ENCODE measurements at places on chromosomes 1 and 21.

GRCh38 chr21:44791993-44792392, 9.6 kb downstream of the UBE2G2 start:
- DNase-seq: no peak

GRCh38 chr1:196372896-196373536, 235.2 kb downstream of the KCNT2 start:
- DNase-seq: no peak

DNA sequence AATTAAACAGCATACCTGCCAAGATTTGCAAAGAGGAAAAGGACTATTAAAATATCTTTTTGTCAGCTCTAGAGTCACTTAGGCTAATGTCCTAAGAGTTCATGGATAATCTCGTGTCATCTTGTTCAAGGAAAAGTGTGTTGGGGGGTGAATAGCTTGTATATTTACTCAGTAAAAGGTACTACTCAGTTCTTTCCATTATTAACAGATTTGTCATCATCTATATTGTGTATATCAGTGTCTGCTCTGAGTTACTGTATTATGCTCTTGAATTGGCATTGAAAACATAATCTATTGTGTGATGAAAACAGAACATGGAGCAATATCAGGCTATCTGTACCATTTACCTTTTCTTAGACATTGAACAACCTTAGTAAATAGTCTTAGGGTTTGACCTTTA, 41.9 kb downstream of the SMG7 start:
- DNase-seq: no peak

GRCh38 chr1:218592688-218593087, 247.6 kb downstream of the TGFB2 start:
- no peak for DNase-seq

DNA sequence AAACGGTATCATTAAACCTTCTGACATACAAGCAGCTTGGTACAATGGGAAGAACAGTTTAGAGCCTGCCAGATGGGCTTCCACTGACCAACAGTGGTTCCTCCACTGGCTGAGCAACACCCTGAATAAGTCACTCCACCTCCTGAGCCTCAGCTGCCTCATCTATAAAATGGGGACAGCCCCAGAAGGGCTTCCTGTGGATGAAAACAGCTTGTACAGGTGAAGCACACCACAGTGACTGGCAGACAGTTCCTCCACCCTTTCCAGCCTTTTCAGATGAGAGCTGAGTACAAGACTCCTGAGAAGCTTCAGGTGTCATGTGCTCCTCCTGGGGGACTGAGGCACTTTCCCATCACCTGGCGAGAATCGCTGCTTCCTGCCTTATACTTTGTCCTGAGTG, 2.1 kb downstream of the CAPZB start:
- DNase-seq: no peak

DNA sequence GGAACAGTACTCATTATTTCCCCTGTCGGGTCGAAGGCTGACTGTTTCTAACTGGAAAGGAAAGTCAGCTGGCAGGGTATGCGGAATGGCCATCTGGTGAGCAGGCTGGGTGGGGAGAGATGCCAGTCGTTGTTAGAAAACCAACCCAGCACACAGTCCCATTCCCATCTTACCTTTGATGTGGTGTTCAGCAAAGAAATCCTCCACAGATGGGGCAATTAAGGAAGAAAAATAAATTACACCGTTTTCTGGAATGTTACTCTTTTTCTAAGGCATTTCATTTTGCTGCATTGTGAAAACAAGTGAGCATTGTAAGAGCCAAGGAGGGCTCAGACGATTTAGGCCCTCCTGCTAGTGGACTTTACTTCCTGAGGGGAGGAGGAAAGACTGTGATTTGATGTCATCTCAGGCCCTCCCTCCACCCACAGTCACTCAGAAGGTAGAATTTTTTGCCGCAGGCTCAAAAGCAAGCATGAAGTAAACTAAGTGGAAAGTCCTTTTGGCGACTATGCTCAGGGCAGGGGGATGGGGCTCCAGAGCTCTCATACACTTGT, at the start of gene SLC16A4:
Gene SLC16A4 (minus strand): TSS at position 335 of the 554 bp plus-strand sequence. CDS start 1,703 bp downstream, outside the sequence.
- DNase-seq: no peak

DNA sequence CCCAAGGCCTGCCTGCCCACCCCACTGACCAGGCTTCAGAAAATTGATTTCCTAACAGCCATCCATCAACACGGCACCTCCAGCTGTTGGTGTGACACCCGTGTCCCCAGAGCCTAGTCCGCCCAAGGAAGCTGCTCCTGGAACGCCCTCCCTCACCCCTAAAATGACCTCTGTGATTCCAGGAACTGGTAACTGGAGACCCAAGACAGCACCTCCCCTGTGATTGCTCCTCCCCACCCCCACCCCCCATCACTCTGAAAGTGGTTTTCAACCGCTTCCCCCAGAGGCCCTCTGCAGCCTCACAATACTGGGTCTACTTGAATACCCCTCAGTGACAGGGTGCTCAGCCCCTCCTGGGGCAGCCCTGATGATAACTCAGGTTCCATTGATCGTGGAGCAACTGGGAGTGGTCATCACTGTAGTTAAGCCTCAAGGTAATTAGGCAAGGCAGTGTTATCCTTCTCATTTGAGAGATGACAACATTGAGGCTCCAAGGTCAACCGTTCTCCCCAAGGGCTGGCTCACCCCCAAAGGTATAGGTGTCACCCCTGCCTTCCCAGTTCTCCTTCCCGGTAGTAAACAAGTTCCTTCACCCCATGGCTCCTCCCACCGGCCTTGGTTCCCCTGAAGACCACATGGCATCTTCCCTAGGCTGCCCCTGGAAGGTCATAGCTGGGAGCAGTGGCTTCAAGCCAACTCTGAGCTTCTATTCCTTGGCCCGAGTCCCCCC, 52.0 kb downstream of the TAS1R2 start:
- no peak for DNase-seq

GRCh38 chr1:20654104-20654690, 7.0 kb downstream of the DDOST start:
- DNase-seq: no peak

DNA sequence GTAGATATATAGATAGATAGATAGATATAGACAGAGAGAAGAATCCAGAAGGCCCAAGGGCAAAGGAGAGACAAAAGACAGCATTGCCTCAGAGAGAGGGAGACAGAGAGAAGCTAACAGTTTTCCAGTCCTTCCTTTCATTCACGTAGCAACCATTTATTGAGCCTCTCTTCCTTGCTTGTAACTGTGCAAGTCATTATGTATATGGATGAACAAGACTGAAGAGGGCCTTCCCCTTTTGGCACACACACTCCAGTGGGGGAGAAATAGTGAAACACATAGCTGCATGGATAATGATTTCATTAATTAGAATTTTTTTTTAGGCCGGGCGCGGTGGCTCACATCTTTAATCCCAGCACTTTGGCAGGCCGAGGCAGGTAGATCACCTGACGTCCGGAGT, 74.8 kb upstream of the PUM1 start:
- DNase-seq: no peak

- no peak for DNase-seq
Measured at GRCh38 chr1:156510709-156511108, 10.1 kb upstream of the MEF2D start.

DNA sequence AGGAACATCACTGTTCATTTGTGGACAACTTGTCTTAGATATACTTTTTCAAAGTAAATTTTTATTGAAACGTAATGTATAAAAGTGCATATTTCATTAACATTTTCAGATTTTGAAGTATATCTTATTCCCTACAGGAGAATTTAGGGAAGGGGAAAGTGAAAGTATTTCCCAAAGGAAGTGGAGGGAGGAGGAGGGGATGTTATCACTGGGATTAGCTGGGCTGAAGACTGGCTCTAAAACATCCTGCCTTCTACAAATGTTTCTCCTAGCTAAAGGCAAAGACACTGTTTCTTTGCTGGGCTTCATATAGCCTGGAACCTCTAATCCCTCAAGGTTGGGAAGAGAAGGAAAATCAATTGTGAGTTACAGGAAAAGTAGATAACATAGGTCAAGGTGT, 7.1 kb upstream of the ZNF697 start:
- DNase-seq: no peak

DNA sequence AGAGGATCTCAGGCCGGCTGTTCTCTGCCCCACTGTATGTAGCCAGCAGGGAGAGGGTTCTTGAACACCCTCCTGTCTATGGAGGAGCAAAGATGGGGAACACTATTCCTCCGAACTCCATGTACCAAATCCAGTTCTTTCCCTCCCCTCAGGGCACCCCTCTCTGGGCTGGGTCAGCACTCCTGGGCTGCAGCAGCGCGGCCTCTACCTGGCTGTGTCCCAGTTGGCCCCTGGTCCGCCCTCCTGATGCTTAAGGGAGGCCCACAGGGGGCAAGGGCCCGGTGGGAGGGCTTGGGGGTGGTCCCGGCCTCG, 471 bp upstream of the ADPRS start:
- DNase-seq: no peak

DNA sequence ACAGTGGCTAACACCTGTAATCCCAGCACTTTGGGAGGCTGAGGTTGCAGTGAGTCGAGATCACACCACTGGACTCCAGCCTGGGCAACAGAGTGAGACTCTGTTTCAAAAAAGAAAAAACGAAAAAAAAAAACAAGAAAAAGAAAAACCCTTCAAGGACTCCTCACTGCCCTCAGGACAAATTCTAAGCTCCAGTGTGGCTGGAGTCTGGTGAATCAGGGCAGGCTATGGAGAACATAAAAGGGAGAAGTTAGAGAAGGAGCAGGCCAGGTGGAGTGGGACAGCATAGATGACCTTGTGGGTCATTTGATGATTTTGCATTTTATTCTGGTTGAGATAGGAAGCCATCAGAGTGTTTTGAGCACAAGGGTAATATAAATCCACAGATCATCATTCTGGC, 12.5 kb upstream of the UAP1 start:
- no peak for DNase-seq

DNA sequence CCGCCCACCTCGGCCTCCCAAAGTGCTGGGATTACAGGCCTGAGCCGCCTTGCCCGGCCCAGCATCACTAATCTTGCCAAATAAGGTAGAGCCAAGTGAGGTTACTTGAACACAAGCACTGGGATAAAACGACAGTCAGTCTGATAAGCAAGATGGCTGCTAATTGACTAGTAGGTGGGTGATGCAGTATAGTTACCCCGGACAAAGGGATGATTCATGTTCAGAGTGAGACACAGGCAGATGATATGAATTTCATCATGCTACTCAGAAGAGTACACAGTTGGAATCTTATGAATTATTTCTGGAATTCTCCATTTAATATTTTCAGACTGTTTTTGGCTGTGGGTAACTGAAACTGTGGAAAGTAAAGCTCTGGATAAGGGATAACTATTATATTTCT, 178.4 kb downstream of the USP25 start:
- no peak for DNase-seq

GRCh38 chr21:8990326-8991087, 1530.9 kb upstream of the TPTE start:
- DNase-seq: no peak

DNA sequence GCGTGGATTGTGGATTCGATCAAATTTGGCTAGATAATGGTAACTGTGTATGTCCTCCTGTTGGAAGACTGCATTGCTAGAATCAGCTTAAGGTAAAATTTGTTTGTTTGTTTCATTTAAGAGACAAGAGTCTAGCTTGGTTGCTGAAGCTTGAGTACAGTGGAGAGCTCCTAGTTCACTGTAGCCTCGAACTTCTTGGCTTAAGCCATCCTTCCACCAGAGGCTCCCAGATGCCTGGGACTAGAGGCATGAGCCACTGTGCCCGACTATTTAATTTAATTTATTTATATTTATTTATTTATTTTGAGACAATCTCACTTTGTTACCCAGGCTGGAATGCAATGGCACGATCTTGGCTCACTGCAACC, 1.5 kb downstream of the PHACTR4 start:
- no peak for DNase-seq
